ENCODE measurements at places on chromosomes 7 and 10.

GRCh38 chr7:133650487-133651300 is 397.8 kb downstream of the EXOC4 start:
- DNase-seq, result no peak

GRCh38 chr7:92720604-92721350 is 115.6 kb downstream of the CDK6 start:
- no peak for DNase-seq

DNA sequence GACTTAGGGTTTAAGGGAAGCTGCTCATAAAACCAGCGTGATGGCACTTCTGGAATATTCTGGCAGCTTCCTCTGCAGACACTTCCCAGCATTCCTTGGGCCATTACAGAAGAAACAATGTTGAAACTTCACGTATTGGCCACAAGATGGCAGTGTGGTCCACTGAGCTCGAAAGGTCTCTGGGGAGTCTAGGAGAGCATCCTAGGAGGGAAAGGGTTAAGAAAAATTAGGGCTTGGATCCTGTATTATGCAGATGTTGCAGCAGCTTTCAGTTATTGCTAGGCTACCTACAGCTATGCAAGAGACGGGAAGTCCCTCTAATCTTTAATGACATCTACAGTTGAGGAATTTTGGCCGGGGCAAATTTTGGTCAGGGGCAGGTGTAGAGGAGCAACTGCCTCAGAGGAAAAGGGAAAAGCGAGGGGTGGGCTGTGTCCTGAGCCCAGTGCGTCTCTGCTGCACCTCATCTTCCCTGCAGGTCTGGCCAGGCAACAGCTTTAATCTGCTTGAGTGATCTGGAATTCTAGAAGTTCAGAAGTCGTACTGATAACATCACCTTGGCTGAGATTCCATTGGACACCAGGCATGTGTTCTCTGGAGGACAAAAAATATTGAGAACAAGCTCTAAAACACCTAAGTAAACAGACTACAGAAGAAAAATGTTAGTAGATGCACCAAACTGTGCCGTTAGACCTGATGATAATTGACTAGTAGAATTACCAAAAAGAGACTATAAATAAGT is 220.8 kb upstream of the PRSS58 start:
- no peak for DNase-seq

DNA sequence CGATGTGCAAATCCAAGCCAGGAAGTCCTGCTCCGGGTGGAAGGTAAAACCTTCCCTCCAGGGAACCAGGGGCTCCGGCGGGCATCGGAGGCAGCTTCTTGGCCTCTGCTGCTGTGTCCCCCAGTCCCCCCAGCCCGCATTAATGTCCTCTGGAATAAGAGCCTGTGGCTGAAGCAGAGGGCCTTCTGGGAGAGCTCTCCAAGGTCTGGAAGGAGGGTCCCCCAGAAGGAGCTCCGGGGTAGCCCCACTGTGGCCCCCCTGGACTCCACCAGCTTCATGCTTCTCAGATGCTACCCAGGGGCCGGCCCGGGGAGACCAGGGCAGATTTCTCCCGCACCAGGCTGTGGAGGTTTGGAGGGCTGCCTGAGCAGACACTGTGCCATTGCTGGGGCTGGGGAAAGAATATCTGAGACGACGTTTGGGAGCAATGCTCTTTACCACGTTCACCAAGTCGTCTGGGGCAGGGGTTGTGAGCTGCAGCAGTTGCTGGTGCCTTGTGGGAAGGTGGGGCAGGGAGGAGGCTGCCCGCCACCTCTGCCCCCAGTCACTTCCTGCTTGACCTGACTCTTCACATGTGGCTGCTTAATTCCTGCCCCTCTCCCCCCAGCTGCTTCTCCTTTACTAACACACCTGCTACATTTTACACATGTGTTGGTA is 8.3 kb downstream of the ZNF853 start:
- DNase-seq, result no peak

- DNase-seq, result no peak
Observed at GRCh38 chr10:36170943-36171501, 528.9 kb upstream of the FZD8 start.

- no peak for DNase-seq
Observed at GRCh38 chr10:37957841-37958240, 18.6 kb downstream of the ZNF25 start.

GRCh38 chr7:149147752-149148653 is 750 bp downstream of the ZNF398 start:
- peak; percentile 58 for DNase-seq

- DNase-seq, result no peak
Observed at GRCh38 chr10:22552888-22553378, 161.4 kb downstream of the PIP4K2A start.

DNA sequence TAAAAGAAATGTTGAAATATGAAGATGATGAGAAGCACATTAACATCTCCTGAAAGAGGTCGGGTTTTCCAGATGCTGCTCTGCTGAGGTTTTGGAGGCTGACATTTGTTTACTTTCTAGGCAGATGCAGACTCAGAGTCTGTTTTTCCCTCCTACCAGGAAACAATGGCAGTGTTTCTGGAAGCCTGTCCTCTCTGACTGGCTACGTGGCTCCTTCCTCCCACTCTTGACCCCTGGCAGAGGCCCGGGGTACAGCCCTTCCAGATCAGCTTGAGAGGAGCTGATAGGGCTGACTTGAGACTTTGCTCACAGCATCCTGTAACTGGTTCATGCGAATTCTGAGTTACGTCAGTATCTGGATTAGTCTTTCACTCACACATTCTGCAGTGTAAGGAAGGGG is 41.1 kb upstream of the IL15RA start:
- no peak for DNase-seq

DNA sequence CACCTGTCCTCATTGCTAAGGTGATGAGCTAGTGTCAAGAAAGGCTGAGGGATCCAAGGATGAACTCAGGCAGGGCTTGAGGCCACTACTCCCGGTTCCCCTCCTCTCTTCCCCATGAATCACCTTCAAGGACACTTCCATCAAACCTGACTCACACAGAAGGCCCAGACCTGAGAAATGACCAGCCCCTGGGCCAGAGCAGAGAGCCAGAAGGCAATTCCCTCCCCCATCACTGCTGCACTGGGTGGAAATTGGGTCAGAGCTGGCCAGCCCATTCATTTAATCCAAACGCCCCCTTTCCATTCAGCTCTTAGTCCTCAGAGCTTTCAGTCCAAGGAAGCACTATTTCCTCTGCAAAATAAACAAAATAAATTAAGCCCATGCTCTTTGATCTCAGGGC is 182.0 kb downstream of the KCNMA1 start:
- no peak for DNase-seq

DNA sequence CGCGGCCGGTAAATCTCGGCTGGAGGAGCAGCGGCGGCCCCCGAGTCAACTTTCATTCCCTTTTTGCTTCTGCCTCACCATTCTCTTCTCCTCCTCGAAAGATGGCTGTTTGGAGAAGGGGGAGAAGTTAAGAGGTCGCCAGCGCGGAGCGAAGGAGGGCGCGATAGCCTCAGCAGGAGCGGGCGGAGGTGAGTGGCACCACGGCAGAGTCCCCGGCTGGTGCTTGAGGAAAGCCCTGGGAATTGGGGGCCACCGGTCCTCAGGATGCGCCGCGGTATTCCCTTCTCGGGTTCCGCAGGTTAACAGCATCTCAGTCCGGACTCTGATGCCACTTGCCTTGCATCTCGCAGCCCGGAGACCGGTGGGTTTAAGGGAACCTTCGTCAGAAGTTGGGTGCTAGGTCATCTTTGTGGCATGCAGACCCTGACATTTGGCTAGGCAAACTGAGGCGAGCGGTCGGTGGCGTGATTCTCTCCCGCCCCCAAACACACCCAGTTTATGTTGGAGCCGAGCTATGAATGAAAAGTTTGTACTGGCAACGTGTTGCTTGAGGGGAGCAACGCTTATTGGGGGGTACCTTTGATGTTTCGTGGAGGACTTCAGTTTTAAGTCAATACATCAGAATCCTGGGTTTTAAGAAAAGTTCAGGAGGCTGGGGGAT is 59.5 kb upstream of the PRPS1L1 start:
- no peak for DNase-seq

GRCh38 chr10:24393201-24393600 is 184.3 kb downstream of the KIAA1217 start:
- no peak for DNase-seq

GRCh38 chr7:16318989-16319915 is 102.1 kb downstream of the CRPPA start:
- no peak for DNase-seq

GRCh38 chr10:126658928-126659327 is 11.6 kb downstream of the C10orf90 start:
- no peak for DNase-seq

GRCh38 chr7:121994625-121995410 is 121.9 kb downstream of the PTPRZ1 start:
- DNase-seq, result peak; percentile 11

GRCh38 chr10:71868192-71868697 is 17.2 kb upstream of the PSAP start:
- no peak for DNase-seq

DNA sequence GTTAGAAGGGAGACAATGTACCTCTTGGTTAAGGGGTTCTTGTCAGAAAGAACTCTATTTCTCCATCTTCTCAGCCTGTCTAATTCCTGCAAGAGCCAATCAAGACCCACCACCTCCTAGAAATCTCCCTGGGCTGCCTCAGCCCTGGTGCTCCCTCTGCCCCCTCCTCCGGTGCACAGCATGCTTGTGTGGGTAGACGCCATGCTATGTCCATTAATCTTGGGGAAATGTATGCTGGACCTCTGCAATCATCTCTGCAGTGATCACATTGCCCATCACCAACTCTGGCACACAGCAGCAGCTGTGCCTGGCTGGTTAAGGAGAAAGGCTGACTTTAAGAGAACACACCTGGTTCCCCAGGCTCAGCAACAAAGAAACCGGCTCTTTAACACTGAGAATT is 37.3 kb downstream of the SH3PXD2A start:
- DNase-seq, result no peak

GRCh38 chr7:3264693-3265339 is 36.2 kb upstream of the SDK1 start:
- no peak for DNase-seq

- DNase-seq, result no peak
Observed at GRCh38 chr10:77580482-77580881, 57.1 kb downstream of the KCNMA1 start.

- no peak for DNase-seq
Observed at GRCh38 chr7:38000272-38000671, 79.8 kb downstream of the EPDR1 start.

DNA sequence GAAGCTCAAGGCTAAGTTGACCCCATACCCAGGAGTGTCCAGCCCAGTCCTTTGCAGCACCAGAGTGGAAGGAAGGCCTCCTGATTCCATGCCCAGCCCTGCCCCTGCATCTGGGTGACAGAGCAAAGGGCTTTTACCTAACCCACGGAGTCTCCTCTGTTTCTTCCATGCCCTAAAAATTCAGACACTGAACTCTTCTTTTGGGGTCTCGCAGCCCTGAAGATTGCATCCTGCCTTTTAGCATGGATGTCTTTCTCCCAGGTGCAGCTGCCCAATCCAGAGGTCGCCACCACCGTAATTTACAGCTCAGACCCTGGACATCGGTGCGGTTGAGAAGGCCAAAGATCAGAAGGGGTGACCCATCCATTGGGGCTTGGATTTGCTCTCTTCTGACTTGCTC is 50.8 kb downstream of the CXCL12 start:
- no peak for DNase-seq

- no peak for DNase-seq
Observed at GRCh38 chr7:42407021-42407710, 170.2 kb upstream of the GLI3 start.

- no peak for DNase-seq
Observed at GRCh38 chr7:36563706-36564327, 160.5 kb downstream of the AOAH start.

DNA sequence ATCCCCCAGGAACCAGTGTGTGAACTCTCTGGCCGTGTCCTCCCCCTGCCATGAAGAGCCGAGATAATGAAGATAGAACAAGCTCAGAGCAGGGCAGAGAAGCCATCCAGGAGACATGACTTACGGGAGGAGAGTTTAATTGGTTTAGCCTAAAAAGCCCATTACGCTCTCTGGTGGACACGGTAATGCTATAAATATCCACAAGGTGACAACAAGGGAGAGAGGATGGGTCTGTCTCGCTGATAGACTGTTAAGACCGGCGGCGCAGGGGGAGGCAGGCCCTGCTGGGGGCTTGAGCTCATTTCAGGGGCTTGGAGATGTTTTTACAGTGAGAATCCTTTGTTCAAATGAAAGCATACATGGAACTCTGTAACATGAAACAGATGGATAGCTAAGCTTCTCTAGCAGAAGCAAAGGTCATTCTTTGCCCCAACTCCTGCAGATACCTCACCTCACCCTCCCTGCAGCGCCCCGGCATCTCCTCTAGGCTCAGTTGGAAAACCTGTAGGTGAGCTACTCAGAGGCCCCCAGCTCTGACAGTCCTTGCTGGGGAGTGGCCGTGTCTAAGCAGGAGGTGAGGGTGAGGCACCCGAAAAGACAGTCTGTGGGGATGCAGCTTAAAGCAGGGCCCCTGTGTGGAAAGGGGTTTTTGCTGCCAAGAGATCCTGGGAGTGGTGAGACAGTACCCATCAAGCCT is 40.8 kb upstream of the LOXL4 start:
- DNase-seq, result no peak

DNA sequence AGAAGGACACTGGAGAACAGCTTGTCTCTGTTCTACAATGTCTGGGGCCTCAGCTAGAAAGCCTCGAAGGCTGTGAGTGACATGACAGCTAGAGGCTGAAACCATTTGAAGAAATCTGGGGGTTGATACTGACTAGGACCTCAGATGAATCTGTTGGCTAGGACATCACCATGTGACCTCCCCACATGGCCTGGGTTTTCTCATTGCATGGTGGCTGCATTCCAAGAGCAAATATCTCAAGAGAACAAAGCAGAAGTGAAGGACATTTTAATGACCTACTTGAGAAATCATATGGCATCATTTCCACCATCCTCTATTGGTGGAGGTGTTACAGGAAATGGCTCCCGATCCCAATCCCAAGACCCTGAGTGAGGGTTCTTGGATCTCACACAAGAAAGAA is 450.6 kb upstream of the AUTS2 start:
- no peak for DNase-seq

DNA sequence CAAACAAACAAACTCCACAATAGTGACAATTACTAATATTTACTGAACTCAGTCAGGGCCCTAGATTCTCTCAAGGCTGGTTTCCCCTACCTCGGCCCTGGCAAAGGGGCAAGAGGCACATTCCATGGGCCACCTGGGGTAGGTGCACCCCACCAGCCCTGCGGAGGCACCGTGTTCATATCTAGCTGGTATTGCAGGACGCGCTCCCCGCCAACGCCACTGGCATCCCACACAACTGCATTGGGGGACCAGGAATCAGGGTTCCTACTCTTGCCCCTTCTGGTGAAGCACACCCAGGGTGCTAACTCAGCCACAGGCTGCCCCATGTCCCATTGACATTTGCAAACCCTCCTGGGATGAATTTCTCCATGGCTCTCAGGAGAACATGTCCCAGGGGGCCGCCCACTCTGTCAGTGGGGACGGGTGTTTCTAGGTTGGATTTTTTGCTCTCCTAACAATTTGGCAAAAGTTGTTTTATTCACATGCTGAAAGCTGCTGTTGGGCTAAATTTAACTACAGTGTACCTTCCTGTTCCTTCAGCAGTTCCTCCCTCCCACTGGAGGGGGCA is 76.7 kb downstream of the ZRANB1 start:
- no peak for DNase-seq
